ENCODE measurements at places on chromosomes 11 and 22.

GRCh38 chr22:33288078-33288477 is 229.9 kb upstream of the SYN3 start:
- no peak for DNase-seq

- DNase-seq, result no peak
Measured at GRCh38 chr11:19241260-19242178, 774 bp upstream of the E2F8 start.

- DNase-seq, result no peak
Measured at GRCh38 chr11:110447343-110447742, 17.6 kb downstream of the FDX1 start.

GRCh38 chr11:112321501-112322172 is 61.0 kb upstream of the PLET1 start:
- DNase-seq, result no peak

DNA sequence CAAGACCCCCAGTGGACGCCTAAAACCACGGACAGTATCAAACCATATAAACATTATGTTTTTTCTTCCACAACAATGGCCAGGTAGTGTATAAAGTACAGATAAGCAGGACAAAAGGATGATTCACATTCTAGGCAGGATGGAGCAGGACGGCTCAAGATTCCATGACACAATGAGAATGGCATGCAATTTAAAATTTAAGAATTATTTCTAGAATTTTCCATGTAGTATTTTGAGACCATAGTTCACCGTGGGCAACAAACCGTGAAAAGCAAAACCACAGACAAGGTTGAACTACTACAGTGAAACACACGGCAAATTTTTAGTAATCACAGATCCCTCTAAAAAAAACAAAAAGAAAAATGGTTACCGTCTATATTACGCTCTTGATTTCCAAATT is 7.5 kb downstream of the NARS2 start:
- no peak for DNase-seq

GRCh38 chr11:82557274-82557673 is 176.4 kb downstream of the FAM181B start:
- no peak for DNase-seq

DNA sequence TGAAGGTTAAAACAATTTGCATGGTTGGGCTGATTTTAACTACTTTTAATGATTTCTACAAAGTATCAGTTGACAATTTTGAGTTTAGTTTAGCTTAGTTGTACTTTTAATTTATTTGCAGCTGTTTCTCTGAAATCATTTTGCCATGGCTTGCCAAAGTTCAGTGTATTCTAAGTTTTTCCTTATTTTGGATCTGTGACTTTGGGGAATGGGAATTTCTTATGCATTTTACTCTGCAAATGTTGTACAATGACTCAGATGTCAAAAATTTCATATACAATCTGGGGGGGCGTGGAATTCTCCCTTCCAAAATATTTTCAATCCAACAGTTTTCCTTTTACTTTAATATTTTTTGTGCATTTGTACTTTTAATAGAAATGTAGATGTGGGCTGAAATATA is 8.9 kb upstream of the DCHS1 start:
- no peak for DNase-seq

GRCh38 chr11:87575088-87575487 is 537.4 kb downstream of the TMEM135 start:
- DNase-seq, result no peak

DNA sequence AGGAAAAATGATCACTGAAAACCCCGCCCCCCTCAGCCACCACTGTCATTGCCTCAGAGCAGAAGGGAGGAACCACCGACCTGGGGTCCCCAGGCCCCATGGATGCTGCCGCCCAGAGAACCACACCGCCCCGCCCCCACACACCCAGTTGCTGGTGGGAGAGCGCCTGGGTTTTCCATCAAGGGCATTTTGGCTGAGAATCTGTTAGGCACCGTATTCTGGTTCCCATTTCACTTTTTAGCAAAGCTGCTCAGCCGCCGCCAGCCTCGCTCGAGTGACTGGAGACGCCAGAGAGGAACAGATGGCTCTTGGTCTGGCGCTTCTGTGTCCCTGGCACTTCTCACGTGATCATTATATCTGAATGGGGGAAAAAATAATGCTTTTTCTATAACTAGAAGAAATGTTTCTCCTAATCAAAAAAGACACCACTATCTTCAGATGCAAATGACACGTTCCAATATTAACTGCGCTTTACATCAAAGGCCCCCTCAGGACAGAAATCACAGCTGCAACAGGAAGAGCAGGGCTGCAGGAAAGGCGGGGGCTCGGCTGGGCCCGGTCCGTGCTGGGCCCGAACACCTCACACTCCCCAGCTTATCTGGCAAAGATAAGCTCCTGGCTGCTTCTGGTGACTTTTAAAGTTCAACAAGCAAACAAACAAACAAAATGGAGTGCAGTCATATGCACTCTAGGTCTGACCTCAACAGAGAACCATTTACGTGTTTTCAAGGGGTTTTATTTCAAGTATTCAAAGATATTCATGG is 149.8 kb downstream of the MPPED1 start:
- no peak for DNase-seq

GRCh38 chr22:29012101-29012433 is 49.6 kb downstream of the C22orf31 start:
- DNase-seq, result no peak

DNA sequence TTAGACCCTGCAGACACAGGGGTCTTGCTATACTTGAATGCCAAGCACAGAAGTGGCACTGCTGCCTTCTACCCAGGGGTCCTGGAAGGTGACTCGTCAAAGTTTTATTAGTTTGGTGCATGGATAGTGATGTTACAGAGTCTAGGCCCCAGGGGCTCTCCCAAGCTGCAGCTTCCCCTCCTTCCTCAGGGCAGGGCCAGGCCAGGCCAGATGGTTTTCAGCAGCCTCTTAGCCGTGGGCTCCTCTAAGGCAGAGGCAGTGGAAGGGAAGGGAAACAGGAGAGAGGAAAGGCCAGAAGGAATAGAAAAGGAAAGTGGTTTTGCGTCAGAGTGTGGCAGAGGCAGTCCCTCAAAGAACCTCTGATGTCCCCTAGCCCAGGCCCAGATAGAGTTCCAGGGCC is 21.9 kb downstream of the ANKK1 start:
- DNase-seq, result no peak

DNA sequence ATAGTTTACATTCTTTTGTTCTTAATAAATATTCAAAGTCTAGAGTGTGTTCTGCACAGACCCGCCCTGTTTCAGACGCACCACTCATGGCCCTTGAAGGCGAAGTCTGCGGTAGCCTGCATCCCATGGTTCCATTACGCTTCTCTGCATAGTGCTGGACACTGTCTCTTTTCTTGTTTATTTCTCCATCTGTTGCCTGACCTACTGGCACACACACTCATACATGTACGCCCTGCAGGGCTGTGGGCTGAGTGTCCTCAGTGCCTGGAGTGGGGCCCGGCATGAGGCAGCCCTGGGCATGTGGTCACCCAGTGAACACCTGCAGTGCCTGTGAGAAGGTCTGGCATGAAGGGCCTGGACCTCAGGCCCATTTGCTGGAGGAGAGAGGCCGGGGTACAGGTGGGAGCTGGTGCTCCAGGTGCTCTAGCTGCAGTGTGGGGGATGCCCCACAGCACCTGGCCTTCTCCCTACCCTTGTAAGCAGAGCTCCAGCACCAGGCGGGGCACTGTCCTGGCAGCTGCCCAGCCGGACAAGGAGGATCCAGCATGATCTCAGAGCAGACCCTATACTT is 404.1 kb downstream of the TBC1D22A start:
- DNase-seq, result no peak

DNA sequence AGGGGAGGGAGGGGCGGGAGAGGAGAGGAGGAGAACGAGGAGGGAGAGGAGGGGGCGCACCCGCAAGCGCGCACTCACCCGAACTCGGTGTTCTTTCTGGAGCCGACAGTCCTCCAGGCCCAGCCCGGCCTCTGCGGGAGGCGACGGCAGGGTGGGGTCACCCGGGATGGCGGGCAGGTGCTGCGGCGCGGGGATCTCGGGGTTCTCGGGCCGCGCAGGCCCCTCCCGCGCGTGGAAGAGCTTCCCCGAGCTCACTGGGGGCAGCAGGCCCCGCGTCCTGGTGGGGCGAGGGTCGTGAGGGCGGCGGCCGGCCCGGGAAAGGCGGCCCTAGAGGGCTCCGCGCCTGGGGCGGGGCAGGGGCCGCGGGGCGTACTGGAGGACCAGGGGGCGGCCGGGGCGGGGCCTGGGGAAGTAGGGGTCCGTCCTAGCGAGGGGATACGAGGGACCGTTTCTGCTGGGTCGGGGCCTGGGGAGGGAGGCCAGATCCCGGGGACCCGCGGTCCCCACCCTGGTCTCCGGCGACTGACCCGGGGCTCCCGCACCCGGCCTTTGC is 5.2 kb downstream of the LMNTD2 start:
- no peak for DNase-seq

- DNase-seq, result no peak
Measured at GRCh38 chr11:128968916-128969315, 26.2 kb upstream of the TP53AIP1 start.

GRCh38 chr11:70597006-70597555 is 198.8 kb downstream of the CTTN start:
- no peak for DNase-seq

DNA sequence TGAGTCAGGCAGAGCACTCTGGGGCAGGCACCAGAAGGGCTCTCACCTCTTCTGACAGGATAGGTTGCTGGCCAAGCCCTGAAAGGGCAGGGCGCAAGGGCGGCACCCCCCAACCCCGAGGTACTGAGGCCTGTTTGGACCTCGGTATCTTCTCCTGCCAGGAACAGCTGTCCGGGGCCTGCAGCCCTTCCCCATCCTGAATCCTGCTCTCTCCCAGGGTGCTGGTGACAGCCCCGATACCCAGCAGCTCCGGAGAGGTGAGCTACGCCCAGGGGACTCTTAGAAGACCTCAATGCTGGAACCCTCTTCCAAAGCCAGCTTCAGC is 79.1 kb downstream of the PHF21B start:
- DNase-seq, result no peak

DNA sequence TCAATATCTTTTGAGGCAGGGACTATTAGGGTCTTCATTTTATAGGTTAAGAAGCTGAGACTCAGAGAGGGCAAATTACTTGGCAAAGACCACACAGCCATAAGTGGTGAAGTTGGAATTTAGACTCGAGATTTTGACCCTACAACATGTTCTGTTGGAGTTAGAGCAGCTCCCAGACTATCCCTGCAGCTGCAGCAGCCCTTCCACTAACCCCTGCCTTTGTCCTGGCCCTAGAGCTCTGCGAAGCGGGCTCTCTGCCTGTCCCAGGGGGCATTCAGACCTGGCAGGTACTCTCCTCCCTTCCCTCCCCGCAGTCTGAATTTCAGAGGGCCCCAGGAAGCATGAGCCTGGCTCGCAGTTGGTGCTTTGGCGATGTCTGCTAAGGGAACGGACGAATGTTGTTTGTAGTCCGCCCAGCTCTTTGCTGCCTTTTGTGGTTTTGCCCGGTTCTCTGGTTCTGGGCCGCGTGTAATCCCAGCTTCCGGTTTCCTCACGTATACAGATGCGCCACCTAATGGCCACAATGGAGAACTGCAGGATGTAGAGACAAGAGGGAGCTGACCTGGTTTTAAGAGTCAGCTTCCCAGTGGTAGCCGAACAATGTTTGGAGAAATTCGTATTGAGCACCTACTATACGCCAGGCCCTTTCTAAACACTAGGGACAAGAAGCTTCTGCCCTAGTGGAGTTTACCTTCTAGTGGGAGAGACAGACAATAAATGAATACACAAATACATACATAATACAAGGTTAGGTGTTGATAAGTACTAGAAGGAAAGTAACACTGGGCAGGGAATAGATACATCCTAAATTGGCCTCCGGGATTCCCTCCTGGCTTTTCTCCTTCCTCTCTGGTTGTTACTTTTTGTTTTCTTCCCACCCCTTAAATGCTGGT is 125.2 kb downstream of the ST3GAL4 start:
- peak; percentile 40 for DNase-seq

GRCh38 chr11:56522008-56522407 is 21.0 kb downstream of the OR5M11 start:
- no peak for DNase-seq

- DNase-seq, result no peak
Measured at GRCh38 chr11:8806974-8807373, 104.0 kb upstream of the AKIP1 start.

DNA sequence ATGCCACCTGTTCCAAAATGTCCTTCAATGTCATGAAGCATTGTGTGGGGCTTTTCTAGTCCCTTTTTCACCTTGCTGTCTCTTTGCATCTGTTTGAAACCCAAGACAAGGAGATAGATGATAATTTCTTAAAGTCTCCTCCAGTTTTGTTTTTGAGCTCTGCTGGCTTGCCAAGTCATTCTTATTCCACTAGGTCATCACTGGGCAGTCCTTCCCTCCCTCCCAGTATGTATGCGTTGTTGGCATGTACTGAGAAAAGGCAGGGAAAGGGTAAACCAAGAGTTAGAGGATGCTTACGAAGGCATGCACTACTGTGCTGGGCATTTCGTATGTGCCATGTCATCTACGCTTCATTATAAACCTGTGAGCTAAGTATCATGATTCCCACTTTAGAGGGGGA is 78.6 kb downstream of the PARVA start:
- DNase-seq, result no peak

- DNase-seq, result no peak
Measured at GRCh38 chr11:115912484-115912945, 408.3 kb upstream of the CADM1 start.

DNA sequence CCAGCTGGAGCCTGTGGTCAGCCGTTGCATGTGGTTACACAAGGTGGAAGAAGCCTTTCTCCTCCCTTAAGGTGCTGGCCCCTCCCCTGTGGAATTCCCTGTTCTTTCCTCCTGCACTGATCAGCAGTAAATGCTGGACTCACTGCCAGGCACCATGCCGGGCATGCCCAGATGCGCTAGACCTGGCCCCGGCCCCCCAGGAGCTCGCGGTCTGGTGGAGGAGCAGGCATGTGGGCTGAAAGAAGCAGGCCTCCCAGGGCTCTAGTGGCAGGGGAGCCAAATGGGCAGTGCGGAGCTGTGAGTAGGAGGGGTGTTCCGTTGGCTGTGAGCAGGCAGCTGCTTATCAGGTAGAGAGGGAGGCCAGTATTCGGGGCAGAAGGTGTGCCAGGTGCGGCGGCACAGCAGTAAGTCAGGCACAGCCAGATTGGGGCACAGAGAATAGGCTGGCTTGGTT is 10.2 kb downstream of the DGKZ start:
- DNase-seq, result no peak

- DNase-seq, result no peak
Measured at GRCh38 chr11:114115451-114115928, 56.0 kb downstream of the ZBTB16 start.

- DNase-seq, result no peak
Measured at GRCh38 chr11:14381968-14382367, 23.0 kb upstream of the RRAS2 start.

GRCh38 chr22:39179401-39179827 is 26.9 kb upstream of the CBX7 start:
- DNase-seq, result no peak
